ENCODE measurements at places on chromosomes 13 and 19. TPM values are rescaled to one million over a fixed set of nuclear protein-coding genes. Genes with fewer than 3 reads are reported as not detected.

DNA sequence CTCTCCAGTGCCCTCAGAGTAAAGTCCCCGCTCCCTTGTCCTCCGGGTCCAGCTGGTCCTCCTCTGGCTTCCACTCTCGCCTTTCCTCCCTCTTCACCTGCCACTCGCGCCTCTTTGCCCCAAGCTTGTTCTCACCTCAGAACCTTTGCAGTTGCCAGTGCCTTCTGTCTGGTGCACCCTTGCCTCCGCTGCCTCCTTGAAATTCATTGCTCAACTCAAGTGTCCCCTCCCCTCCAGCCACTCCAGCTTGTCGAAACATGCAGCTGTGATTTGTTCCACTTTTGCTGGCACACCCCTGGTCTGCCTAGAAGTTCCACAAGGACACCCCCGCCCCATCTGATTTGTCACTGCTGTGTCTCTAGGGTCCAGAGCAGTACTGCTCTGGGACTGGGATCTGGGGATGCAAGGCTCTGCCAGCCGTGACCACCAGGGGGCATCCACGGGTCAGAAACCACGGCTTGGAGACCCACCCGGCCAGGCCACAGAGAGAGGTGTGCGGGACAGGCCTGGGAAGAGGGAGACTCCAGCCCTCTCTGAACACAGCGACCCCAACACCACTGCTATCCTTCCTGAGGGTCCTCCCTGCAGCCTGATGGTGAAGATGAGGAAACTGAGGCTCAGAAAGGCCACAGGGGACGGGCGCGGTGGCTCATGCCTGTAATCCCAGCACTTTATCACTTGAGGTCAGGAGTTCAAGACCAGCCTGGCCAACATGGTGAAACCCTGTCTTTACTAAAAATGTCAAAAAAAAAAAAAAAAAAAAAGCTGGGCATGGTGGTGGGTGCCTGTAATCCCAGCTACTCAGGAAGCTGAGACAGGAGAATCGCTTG lies 49.9 kb downstream of the AP1M1 start:
- peak; percentile 87 for DNase-seq

GRCh38 chr13:27522847-27523246 lies 72.5 kb upstream of the MTIF3 start:
- no peak for DNase-seq

GRCh38 chr13:108919036-108919907 lies 289.9 kb downstream of the MYO16 start:
- peak; percentile 80 for DNase-seq

Gene CD70
- 2.3 TPM for total RNA-seq

Gene MATK
- not detected for total RNA-seq

- no peak for DNase-seq
Measured at GRCh38 chr13:23608701-23609413, 38.6 kb downstream of the TNFRSF19 start.

Gene ZNF846
- 10.9 TPM for total RNA-seq

Gene CFD
- 38.0 TPM for total RNA-seq

GRCh38 chr19:37007587-37008220 lies 70.5 kb upstream of the ZNF420 start:
- DNase-seq = no peak

Data from PC-3 (cell line).